CD4-positive, CD25-positive, alpha-beta regulatory T cell (primary cell): ENCODE measurements at places on chromosomes 12 and 14. TPM values are rescaled to one million over a fixed set of nuclear protein-coding genes. Genes with fewer than 3 reads are reported as not detected.

The EPS8 gene
- 1.4 TPM for total RNA-seq

The PIWIL1 gene
- total RNA-seq = not detected

The ASIC1 gene
- total RNA-seq = 2.1 TPM

The ANKRD33 gene
- not detected for total RNA-seq

The LRP1 gene
- 3.9 TPM for total RNA-seq

The POTEG gene
- total RNA-seq = not detected

The AICDA gene
- total RNA-seq = not detected

The INSM2 gene
- total RNA-seq = not detected

The IRAK3 gene
- 3.6 TPM for total RNA-seq

The TMEM229B gene
- 12.3 TPM for total RNA-seq

The EPYC gene
- total RNA-seq = not detected
